ENCODE measurements at places on chromosomes 1 and 21.

DNA sequence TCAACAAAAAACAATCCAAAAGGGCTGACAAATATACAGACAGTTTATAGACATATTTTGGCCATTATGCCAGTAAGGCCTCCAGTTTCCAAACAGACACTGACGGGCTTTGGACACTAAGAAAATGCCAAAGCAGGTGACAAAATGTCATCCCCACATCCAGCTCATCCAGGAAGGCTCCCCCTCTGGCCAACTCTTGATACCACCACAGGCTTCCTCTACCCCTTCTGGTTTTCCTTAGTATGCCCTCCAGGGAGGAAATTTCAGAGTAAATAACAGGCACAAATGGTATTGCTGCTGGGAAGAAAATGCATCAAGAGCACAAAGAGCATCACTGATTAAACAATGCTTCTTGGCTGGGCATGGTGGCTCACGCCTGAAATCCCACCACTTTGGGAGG, 225.3 kb downstream of the VAV3 start:
- no peak for DNase-seq

DNA sequence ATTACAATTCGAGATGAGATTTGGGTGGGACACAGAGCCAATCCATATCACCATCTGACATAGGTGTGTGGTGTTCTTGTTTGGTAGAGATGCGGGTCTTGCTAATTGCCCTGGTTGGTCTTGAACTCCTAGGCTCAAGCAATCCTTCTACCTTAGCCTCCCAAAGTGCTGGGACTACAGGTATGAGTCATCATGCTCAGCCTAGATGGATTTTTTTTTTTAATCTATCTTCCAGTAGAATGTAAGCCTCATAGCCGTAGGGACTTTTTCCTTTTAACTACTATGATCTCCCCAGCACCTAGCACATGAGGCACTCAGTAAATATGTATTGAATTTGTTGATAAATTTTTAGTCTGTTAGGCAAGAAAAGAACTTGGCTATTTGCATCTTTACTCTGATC, 94.6 kb upstream of the TENT5C start:
- DNase-seq, result no peak

DNA sequence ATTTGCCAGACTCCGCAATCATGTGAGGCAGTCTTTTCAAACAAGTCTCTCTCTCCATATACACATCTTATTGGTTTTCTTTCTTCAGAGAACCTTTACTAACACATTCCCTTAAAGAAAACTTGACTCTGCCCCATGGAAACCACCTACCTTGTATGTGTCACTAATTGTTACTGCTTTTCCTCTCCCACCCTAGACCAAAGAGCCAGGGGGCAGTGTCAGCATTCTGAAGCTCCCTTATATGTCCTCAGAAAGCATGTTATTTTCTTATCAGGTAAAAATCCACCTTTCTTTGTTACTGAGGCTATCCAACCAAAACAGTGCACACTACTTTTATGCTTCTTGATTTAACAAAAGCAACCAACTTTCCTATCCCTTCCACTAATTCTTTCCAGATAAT, 98.9 kb upstream of the SLC5A9 start:
- DNase-seq, result no peak

GRCh38 chr1:234912548-234913277, 215.9 kb downstream of the TOMM20 start:
- DNase-seq, result no peak

- DNase-seq, result peak; percentile 69
Observed at GRCh38 chr1:216221260-216221700, 202.0 kb downstream of the USH2A start.

DNA sequence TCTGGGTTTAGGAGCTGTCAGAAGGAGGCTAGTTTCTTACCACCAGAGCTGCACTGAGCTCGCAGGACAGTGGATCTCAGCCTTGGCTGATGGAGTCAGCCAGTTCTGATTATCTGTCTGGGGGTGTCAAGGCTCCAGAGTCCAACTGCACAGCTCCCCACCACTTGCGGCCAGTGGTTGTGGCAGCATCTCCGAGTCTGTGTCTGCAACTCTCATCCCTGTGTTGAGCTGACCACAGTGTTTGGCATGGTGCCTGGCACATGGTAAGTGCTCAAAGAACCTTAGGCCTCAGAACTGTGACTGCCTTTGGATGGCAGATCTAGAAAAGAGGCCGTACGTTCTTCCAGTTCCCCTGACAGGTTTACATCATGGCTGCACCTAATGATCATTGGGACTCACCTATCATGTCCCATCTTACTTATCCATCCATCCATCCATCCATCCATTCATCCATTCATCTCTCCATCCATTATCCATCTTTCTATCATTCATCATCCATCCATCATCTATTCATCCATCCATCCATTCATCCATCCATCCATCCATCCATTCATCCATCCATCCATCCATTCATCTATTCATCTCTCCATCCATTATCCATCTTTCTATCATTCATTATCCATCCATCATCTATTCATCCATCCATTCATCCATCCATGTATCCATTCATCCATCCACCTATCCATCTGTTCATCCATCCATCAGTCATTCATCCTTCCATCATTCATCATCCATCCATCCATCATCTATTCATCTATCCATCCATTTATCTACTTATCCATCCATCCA, 114.5 kb downstream of the CRYAA start:
- DNase-seq, result no peak

DNA sequence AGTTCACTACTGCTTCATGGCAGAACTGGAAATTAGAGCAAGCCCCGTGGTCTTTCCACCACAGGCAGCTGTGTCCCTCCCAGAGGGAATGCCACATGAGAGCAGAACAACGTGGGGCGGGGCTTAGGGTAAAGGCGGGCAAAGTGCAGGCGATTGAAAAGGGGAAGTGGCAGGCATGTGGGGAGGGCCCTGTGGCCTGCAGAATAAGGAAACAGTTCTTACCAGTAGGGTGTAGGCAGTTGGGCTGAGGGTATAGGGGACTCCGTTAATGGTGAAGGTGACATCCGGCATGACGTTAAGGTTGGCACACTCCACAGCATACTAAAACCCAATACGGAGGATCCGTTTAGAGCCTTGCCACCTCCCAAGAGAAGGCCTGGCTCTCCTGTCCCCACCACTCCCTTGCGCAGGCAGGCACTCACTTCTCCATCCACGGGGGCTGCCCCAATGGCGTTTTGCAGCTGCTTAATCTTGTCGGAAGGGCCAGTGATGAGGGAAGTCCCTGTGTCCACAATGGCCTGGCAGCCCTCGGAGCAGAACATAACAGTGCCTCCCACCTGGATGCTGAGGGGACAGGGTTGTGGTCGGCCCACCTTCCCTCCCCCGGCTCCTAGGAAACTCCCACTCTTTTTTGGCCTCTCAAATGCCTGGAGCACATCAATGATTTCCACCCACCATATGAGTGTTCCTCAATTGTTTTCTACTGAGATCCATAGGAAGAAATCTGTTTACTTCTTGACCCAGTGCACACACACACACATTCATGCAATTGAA, 9.1 kb upstream of the RAB7B start:
- DNase-seq, result no peak

- no peak for DNase-seq
Observed at GRCh38 chr1:117535821-117536220, 70.0 kb upstream of the TENT5C start.

DNA sequence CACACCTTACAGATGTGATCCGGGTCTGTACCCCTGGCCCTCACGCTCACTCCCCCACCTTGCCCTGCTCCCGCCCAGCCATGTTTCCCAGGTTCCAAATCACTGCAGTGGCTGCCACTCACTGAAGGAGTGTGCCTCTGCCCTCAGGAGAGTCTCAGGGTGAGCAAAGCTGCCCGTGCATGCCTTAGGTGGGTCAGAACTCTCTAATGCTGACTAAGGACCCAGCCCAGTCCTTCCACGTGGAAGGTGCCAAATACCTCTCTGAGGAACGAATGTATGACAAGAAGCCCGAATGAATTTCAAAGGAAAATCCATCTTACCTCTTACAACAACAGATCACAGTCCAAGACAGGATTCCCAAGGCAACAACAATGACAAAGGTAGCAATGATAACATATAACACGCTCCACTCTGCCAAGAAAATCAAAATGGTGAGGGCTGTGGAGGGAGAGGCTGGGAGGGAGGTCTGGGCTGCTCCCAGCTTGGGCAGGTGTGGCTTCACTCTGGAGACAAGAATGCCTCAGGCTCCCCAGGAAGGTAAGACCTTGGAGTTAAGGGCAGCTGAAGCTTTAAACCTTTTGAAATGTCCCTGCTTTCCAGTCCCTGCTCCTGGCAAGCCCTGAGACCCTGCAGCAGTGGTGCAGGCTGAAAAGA, 115.2 kb downstream of the KIAA0319L start:
- DNase-seq, result no peak

GRCh38 chr1:233865902-233866301, 38.6 kb upstream of the SLC35F3 start:
- no peak for DNase-seq

GRCh38 chr1:147622731-147623130, 47.6 kb downstream of the ACP6 start:
- no peak for DNase-seq

DNA sequence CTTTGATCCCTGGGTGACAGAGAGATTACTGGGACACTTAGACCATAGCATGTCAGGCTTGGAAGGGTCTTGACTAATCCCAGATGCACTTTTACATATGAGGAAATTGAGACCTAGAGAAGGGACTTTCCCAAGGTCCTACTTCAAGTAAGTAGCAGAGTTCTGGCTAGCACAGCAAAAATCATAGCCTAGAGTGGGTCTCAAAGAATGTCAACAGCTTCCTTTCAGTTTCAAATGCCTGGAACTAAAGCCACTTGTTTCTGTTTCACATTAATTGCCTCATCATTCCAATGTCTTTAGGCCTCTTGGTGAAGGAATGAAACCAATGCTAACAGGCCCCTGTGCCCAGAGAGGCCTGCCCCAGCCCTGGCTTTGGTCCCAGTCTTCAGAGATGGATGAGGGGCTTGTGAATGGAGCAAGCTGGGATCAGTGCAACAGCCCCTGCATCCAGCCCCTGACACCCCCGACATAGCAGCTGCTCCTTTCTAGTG, 26.6 kb downstream of the ATF3 start:
- no peak for DNase-seq

DNA sequence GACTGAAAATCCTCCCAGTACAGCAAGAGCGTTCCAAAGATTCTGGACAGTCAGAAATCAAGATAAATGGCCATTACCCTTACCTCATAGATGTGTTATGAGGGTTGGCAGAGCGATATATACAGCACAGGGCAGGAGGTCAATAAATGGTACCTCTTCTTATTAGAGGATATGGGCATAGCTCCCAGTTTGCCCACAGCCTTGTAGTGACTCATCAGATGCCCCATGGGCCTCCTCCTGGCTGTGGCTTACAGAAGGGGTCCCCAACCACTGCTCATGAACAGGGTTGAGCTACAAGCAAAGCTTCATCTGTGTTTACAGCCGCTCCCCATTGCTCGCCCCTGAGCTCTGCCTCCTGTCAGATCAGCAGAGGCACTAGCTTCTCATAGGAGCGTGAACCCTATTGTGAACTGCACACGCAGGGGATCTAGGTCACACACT, 7.3 kb upstream of the IFNGR2 start:
- no peak for DNase-seq

DNA sequence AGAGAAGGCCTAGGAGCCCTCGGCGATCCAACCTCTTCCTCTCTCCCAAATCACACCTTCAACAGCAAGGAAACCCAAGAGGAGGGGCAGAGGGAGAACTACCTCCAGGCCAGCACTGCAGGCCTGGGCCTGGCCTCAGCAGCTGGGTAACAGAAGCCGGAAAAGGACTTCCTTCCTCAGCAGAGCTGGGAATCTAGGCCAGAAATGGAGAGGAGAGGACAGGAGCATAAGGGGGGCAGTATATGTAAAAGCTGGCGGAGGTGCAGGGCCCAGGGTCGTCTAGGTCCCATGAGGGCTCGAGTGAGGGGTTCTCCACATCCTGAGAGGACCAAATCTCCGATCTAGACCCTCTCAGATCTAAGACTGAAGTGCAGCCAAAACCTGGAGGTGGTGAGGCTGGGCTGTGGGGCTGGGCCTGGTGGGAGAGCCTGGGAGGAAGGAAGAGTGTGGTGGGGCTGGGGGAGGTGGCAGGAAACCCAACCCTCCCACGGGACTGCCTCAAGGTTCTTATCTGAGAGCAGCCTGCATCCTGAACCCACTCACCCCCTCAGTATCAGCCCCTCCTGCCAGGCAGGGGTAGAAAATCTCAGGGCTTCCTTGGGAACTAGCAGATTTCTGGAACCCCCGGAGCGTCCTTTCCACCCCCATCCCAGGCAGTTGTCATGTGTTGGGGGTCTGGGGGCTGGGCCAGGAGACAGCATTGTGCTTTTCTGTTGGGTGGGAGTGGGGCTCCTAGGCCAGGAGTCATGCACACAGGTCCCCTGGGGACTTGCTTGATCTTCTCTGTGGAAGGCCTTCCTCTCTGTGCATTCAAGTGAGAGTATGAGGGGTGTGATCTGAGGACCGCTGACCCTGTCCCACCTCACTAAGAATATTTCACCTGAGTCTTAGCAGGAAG, 33.0 kb downstream of the PIK3C2B start:
- no peak for DNase-seq

- no peak for DNase-seq
Observed at GRCh38 chr1:58852731-58853485, 69.1 kb upstream of the JUN start.

DNA sequence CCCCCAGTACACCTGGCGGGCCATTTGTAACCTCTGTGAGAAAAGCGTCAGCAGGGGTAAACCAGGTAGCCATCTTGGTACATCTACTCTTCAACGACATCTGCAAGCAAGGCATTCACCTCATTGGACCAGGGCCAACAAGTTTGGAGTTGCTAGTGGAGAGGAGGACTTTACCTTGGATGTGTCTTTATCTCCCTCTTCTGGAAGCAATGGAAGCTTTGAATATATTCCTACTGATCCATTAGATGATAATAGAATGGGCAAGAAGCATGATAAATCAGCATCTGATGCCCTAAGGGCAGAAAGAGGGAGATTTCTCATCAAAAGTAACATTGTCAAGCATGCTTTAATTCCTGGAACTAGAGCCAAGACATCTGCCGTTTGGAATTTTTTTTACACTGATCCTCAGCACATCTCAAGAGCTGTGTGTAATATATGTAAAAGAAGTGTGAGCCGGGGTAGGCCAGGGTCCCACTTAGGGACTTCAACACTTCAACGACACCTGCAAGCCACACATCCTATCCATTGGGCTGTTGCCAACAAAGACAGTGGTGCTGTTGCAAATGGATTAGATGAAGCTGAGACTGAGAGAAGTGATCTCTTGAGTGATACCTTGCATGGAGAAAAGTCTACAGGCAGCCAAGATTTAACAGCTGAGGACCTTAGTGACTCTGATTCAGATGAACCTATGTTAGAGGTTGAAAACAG, 2.7 kb downstream of the ZBED6 start:
- no peak for DNase-seq
